ENCODE measurements at places on chromosomes 12 and 14. TPM values are rescaled to one million over a fixed set of nuclear protein-coding genes. Genes with fewer than 3 reads are reported as not detected.

The PA2G4 gene
- total RNA-seq: 339 TPM

The PLCZ1 gene
- total RNA-seq: not detected

The DIO2 gene
- 3.5 TPM for total RNA-seq

The PRR4 gene
- 1.9 TPM for total RNA-seq

The RNASE3 gene
- total RNA-seq: not detected

The IFNG gene
- total RNA-seq: not detected

The FOXA1 gene
- 5.3 TPM for total RNA-seq

The FAM90A1 gene
- total RNA-seq: 0.10 TPM

The CLEC9A gene
- not detected for total RNA-seq

The PGF gene
- 2.5 TPM for total RNA-seq

The CPSF2 gene
- total RNA-seq: 39.7 TPM

The KRT6A gene
- total RNA-seq: 3.2 TPM

The KCNA5 gene
- not detected for total RNA-seq

The RHOJ gene
- total RNA-seq: not detected

The GNB3 gene
- total RNA-seq: 2.1 TPM
